ENCODE measurements at places on chromosomes 11 and 22. TPM values are rescaled to one million over a fixed set of nuclear protein-coding genes. Genes with fewer than 3 reads are reported as not detected.

OVCH2 gene
- total RNA-seq, result not detected

- DNase-seq, result no peak
- no peak overlapping the region for H3K27ac ChIP-seq
- H3K27me3 ChIP-seq, result peaks cover 16% of the 10 kb centered on the region
- H3K4me1 ChIP-seq, result peaks cover 6% of the 10 kb centered on the region
- H3K4me3 ChIP-seq, result no peak overlapping the region
Observed at GRCh38 chr11:72700146-72700545, 25.9 kb upstream of the PDE2A start.

GRCh38 chr11:69116671-69117070, 39.1 kb upstream of the SMIM38 start:
- H3K27ac ChIP-seq, result no peak overlapping the region
- no peak overlapping the region for H3K4me3 ChIP-seq
- H3K36me3 ChIP-seq, result no peaks in the 10 kb centered on the region
- peaks cover 10% of the 10 kb centered on the region for H3K27me3 ChIP-seq
- H3K4me1 ChIP-seq, result peaks cover 2% of the 10 kb centered on the region

DNA sequence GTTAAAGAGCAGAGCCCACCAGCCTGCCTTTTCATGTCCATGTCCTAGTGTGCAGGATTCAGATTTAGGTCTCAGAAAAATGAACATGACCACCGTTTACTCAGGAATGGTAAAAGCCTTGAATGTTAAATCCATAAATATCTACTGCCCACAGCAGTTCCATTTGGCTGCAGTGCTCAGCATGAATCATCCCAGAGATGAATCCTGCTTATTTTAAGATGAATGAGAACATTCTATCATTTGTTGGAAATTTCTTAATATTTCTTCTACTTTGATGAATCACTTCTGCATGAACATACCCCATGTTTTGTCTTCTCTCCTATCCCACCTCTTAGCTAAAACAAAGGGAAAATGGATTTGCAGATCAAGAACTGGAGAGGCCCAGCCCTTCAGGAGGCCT, 47.5 kb upstream of the AQP11 start:
- H3K36me3 ChIP-seq, result peaks cover 4% of the 10 kb centered on the region
- DNase-seq, result no peak
- no peaks in the 10 kb centered on the region for H3K4me1 ChIP-seq

GLB1L3 gene
- total RNA-seq, result 0.83 TPM

OR10A5 gene
- not detected for total RNA-seq

DNA sequence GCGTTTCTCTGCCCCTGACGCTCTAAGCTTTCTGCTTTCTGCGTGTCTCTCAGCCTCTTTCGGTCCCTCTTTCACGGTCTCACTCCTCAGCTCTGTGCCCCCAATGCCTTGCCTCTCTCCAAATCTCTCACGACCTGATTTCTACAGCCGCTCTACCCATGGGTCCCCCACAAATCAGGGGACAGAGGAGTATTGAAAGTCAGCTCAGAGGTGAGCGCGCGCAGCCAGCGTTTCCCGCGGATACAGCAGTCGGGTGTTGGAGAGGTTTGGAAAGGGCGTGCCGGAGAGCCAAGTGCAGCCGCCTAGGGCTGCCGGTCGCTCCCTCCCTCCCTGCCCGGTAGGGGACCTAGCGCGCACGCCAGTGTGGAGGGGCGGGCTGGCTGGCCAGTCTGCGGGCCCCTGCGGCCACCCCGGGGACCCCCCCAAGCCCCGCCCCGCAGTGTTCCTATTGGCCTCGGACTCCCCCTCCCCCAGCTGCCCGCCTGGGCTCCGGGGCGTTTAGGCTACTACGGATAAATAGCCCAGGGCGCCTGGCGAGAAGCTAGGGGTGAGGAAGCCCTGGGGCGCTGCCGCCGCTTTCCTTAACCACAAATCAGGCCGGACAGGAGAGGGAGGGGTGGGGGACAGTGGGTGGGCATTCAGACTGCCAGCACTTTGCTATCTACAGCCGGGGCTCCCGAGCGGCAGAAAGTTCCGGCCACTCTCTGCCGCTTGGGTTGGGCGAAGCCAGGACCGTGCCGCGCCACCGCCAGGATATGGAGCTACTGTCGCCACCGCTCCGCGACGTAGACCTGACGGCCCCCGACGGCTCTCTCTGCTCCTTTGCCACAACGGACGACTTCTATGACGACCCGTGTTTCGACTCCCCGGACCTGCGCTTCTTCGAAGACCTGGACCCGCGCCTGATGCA, at the start of gene MYOD1:
Gene MYOD1, plus strand, starts transcription at position 544 of the 910 bp plus-strand sequence. Its CDS starts 212 bp downstream, at position 756.
- peak; percentile 58 for DNase-seq
- H3K27ac ChIP-seq, result no peak within 1 kb of the TSS
- peaks cover 26% of the 10 kb centered on the region for H3K27me3 ChIP-seq
- peak within 1 kb of the TSS; percentile 59 for H3K4me3 ChIP-seq

- H3K36me3 ChIP-seq, result no peaks in the 10 kb centered on the region
- H3K27me3 ChIP-seq, result peaks cover 3% of the 10 kb centered on the region
- H3K4me3 ChIP-seq, result no peak overlapping the region
- DNase-seq, result no peak
- peaks cover 10% of the 10 kb centered on the region for H3K4me1 ChIP-seq
Observed at GRCh38 chr11:8330404-8330803, 66.7 kb upstream of the LMO1 start.

MIOX gene
- total RNA-seq, result 4.0 TPM

KRTAP5-9 gene
- total RNA-seq, result 0.76 TPM

DNA sequence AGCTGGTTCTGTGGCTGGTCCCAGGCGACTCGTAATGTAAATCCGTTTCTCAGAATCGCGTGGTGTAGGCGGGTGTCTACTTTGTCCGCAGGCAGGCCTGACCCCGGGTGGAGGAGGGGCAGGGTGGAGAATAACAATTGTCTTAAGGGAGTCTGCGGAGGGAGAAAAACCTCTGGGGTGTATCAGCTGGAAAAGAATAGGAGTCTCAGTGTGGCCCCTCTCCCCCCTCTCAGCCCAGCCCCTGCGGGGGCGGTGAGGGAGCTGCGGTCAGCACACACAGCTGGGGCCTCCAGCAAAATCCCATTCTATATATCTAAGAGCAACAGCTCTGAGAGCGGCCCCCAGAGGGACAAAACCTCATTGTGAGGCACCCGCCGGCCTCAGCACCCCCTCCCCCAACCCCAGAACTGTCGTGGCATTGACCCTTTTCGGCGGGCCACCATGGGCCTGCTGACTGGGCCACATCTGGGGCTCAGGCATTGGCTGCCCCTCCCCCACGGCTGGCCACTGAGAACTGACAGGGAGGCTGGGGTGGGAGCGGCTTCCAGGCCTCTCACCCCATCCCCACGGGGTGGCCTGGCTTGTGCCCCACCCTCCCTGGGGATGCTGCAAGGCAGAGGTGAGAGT, 2.7 kb upstream of the MYRF start:
- H3K36me3 ChIP-seq, result no peaks in the 10 kb centered on the region
- H3K27me3 ChIP-seq, result peaks cover 18% of the 10 kb centered on the region
- H3K4me3 ChIP-seq, result no peak overlapping the region
- no peak for DNase-seq

FKBP2 gene
- total RNA-seq, result 31.4 TPM

TNNT3 gene
- total RNA-seq, result not detected

DNA sequence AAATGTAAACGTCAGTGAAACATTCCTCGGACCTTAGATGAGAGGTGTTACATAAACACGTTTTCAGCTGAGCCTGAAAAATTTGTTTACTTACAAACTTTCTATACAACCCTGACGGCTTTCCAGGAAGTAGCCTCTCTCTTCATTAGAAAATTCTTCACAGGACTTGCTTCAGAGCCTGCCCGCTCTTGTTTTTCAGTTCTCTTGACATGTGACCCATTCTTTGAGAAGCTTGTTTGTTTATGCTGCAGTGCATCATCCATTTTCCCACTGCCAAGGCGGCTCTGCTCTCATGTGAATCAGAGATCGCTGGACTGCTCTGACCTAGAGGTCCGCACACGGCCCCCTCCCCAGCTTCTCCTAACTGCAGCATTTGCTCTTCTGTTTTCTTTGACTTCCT, 47.9 kb upstream of the ARHGAP42 start:
- no peak for DNase-seq
- peak overlapping the region; percentile 12 for H3K4me3 ChIP-seq
- peak overlapping the region; percentile 31 for H3K27ac ChIP-seq
- peaks cover 4% of the 10 kb centered on the region for H3K27me3 ChIP-seq

DNA sequence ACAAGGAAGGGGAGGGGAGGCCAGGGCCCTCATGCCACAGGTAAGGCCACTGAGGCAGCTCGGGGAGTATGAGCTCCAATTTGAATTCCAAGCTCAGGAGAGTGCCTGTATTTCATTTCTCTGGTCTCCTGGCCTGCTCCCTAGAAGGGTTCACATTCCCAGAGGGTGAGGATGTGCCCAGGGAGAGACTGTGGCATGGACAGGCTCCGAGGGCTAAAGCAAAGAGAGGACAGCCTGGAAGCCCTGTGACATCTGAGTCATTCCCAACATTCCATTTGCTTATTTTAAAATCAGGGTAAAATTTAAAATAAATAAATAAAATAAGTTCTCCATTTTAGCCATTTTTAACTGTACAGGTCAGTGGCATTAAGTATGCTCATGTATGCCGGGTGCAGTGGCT, 18.6 kb upstream of the FOLR1 start:
- peaks cover 7% of the 10 kb centered on the region for H3K27me3 ChIP-seq
- H3K36me3 ChIP-seq, result no peaks in the 10 kb centered on the region
- no peak overlapping the region for H3K27ac ChIP-seq
- no peak for DNase-seq
- no peak overlapping the region for H3K4me3 ChIP-seq
- no peaks in the 10 kb centered on the region for H3K4me1 ChIP-seq

MMP8 gene
- total RNA-seq, result not detected

SULT4A1 gene
- total RNA-seq, result 79.5 TPM

IFT27 gene
- 54.2 TPM for total RNA-seq

OR4D9 gene
- not detected for total RNA-seq

GRCh38 chr22:39429186-39429585, 27.6 kb upstream of the MGAT3 start:
- H3K36me3 ChIP-seq, result no peaks in the 10 kb centered on the region
- H3K4me3 ChIP-seq, result no peak overlapping the region
- no peaks in the 10 kb centered on the region for H3K27me3 ChIP-seq
- no peak for DNase-seq
- peaks cover 4% of the 10 kb centered on the region for H3K4me1 ChIP-seq
- H3K27ac ChIP-seq, result no peak overlapping the region

- H3K27me3 ChIP-seq, result peaks cover 2% of the 10 kb centered on the region
- no peak overlapping the region for H3K27ac ChIP-seq
- H3K36me3 ChIP-seq, result no peaks in the 10 kb centered on the region
- H3K4me1 ChIP-seq, result no peaks in the 10 kb centered on the region
- H3K4me3 ChIP-seq, result no peak overlapping the region
Observed at GRCh38 chr11:125873881-125874555, 13.4 kb upstream of the HYLS1 start.

DNA sequence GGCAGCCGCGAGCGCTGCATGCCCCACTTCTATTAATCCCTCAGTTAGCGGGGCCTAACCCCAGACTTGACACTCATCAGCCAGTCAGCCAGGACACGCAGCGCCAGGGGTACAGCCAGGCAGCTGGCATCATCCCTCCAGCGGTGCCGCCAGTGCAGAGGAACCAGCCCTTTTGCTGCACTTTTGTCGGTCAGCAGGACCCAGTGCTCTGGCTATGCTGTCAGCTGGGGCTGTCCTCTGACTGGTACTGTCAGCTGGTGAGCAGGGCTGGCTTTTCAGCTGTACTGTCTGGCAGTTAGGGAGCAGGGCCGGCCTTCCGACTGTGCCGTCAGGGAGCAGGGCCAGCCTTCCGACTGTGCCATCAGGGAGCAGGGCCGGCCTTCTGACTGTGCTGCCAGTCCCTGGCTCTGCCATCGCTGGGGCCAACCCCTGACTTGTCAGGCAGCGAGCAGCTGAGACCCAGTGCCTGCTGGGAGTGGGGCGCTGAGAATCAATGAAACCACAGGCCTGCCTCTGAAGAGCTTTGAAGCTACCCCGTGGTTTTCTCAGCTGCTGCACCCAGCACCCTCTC, 115.4 kb downstream of the KIAA1671 start:
- H3K27me3 ChIP-seq, result peaks cover 6% of the 10 kb centered on the region
- peaks cover 6% of the 10 kb centered on the region for H3K4me1 ChIP-seq
- H3K27ac ChIP-seq, result no peak overlapping the region
- H3K36me3 ChIP-seq, result no peaks in the 10 kb centered on the region

- H3K36me3 ChIP-seq, result no peaks in the 10 kb centered on the region
- H3K4me1 ChIP-seq, result peaks cover 38% of the 10 kb centered on the region
- H3K4me3 ChIP-seq, result peak overlapping the region; percentile 61
- DNase-seq, result no peak
- H3K27me3 ChIP-seq, result peaks cover 3% of the 10 kb centered on the region
Observed at GRCh38 chr22:33110562-33111163, 52.5 kb upstream of the SYN3 start.

DNA sequence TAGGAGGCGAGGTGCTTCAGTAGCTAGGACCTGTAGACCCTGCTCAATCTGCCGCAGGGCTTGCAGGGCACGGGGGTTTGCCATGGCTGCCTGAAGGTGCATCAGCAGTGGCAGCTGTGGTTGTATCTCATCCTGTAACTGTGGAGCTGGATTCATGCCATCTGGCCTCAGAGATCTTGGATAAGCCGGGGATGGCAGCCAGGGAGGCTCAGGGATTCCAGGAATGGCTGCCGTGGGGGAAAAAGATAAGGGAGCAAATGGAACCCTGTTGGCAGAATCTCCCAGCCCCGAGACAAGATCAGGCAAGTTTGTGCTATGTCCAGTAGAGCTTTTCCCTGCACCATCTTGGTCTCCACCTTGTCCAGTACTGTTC, 1.8 kb downstream of the UBQLN3 start:
- H3K27me3 ChIP-seq, result peaks cover 4% of the 10 kb centered on the region
- H3K27ac ChIP-seq, result no peak overlapping the region
- DNase-seq, result no peak
- H3K4me1 ChIP-seq, result no peaks in the 10 kb centered on the region
- no peaks in the 10 kb centered on the region for H3K36me3 ChIP-seq

DNA sequence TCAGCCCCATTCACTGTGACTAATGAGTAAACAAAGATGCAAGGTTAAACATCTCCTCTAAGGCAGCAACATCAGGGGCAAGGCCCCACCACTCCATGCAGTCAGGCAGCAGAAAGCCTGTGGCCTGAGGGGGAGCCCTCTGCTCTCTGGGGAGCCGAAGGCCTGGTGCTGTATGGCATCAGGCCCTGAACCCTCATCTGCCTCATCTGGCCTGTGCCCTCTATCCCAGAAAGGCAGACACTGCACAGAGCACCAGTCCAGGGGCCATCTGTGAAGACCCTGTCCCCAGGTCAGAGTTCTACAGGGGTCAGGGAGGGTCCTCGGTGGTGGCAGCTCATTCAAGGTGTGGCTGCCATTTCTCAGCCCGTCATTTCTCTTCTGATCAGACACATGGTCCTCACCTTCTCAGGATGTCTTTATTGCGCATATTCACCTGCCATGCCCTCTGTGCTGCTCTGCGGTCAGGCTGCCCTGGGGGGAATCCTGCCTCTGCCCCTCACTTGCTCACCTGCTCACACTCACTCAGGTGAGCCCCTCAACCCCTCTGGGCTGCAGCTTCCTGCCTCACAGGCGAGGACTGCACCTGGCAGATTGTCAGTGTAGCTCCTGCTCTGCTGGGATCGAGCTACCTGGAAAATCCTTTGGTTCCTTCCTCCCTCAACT, 103.1 kb upstream of the PITPNB start:
- peak overlapping the region; percentile 3 for H3K4me3 ChIP-seq
- peaks cover 36% of the 10 kb centered on the region for H3K4me1 ChIP-seq
- H3K27me3 ChIP-seq, result peaks cover 26% of the 10 kb centered on the region
- DNase-seq, result peak; percentile 4

PICALM gene
- total RNA-seq, result 117 TPM

HOATZ gene
- not detected for total RNA-seq

NPTXR gene
- 9.2 TPM for total RNA-seq

KRTAP5-1 gene
- total RNA-seq, result not detected

All from glutamatergic neuron (in vitro differentiated cells).